ENCODE measurements at places on chromosomes 3 and 15.

GRCh38 chr3:29324180-29324651 is 43.3 kb downstream of the RBMS3 start:
- peak; percentile 81 for DNase-seq

DNA sequence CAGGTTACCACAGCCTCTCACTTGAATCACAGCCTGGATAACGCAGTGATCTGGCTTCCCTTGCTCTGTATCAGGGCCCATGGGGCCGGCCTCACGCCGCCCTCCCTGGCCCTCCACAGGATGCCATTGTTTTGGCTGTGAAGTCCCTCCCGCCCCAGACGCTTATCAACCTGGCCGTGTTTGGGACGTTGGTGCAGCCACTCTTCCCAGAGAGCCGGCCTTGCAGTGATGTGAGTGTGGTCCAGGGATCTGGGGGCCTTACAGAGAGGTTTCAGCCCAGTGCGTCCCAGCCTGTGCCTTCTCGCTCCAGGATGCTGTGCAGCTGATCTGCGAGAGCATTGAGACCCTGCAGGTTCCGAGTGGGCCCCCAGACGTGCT is 6.6 kb downstream of the VWA5B2 start:
- no peak for DNase-seq

- peak; percentile 60 for DNase-seq
These were observed 76.3 kb downstream of the DTWD1 start for GRCh38 chr15:49697121-49697520.

DNA sequence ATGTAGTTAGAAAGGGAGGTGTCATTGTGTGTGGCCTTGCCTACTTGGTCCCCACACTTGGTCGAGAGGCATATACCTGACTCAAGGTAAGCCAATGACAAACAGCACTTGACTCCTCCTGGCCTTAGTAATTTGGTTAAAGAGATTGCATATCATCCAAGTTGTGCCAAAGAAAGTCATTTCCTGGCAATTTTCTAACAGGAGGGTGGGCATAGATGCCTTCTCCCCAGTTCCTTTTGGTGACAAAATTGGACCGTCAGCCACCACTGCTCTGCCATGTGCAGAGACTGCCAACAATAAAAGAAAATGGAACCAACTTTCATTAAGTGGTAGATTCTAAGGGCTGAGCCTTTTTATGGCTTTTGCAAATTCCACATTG is 7.9 kb upstream of the LEKR1 start:
- peak; percentile 14 for DNase-seq

- no peak for DNase-seq
These were observed 6.2 kb upstream of the ATP13A4 start for GRCh38 chr3:193560870-193561269.

DNA sequence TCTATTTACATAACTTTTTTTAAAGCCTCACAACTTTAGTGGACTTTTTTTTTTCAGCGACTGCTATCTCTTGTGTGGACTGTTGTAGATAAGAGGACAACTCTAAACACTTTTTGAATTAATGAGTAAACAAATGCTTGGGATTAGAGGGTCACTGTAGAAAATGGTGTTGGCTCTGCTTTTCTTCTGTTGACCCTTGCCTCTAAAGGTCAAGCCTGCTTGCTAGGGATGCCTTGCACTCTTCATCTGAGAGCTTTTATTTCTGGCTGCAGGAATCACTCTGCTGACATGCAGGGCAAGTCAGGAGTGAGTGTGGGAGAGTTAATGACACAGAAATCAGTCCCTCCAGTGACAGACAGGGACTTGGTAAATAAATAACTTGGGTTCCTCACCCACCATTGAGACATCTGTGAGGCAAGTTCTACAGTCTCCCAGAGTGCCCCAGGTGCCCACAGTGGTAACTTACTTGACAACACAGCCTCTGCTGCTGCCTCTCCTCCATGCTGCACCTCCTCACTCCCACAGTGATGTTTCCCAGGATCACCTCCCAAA is 390.1 kb downstream of the IL20RB start:
- DNase-seq: no peak

GRCh38 chr3:79367066-79367465 is 400.7 kb downstream of the ROBO1 start:
- peak; percentile 77 for DNase-seq

GRCh38 chr3:134807189-134807588 is 12.1 kb downstream of the EPHB1 start:
- DNase-seq: no peak

DNA sequence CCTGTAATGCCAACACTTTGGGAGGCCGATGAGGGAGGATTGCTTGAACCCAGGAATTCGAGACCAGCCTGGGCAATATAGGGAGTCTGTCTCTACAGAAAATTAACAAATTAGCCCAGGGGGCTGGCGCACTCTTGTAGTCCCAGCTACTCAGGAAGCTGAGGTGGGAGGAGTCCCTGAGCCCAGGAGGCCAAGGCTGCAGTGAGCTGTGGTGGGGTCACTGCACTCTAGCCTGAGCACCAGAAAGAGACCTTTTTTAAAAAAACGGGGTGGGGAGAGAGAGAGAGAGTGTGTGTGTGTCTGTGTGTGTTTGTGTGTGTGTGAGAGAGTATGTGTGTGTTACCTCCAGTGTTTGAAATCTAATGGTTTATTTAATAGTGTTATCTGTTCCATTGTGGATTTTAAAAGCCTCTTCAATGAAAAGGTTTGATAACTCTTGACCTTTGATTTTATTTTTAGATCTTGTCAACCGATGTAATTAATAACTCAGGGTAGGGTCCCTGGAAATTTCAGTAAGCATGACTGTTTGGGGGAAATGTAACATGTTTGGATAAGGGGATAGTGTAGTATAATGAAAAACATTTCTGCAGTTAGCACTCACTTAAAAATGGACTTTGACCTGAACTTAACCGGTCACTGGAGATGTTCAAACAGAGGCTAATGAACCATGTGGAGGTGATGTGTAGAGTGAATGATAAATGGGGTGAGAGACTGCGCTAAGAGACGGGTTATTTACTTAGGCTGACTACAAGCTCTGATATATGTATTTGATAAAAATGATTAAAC is 29.7 kb downstream of the LRCH3 start:
- no peak for DNase-seq

DNA sequence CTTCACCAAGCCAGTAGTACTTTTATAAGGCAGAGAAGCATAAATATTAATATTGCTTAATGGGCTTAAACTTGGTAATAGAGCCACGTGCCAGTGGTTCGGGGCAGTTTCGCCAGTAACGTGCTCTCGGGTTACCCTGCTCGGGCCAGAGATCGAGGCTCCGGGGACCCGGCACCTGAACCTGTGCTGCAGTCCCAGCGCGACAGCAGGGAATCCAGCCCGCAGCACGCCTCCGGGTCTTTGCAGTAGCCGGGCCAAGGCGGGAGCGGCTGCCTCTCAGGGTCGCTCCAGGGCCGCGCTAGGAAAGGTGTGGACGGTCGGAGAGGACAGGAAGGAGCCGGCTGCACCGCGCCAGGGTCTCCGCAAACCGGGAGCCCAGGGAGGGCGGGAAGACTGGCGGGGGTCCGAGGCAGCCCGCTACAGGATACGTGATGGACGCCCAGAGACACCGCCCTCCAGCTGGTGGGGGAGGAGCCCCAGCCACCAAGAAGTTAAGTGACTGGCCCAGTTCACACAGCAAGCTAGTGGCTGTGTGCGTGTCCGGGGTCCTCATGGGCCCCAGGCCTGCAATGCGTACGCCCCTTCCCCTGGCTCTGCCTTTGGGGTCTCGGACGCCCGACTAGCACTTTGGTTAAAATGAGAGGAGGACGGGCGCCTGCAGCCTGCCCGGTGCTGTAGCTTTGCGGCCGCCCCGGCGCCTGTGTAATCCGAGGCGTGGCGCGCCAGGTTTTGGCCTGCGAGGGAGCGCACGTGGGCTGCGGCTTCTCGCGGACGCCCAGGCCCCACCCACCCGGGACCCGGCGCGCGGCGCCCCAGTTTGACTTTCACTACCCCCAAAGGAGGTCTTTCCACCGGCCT is 1.2 kb upstream of the PDE8A start:
- peak; percentile 88 for DNase-seq

- DNase-seq: no peak
These were observed 37.0 kb upstream of the CASR start for GRCh38 chr3:122146466-122146865.

DNA sequence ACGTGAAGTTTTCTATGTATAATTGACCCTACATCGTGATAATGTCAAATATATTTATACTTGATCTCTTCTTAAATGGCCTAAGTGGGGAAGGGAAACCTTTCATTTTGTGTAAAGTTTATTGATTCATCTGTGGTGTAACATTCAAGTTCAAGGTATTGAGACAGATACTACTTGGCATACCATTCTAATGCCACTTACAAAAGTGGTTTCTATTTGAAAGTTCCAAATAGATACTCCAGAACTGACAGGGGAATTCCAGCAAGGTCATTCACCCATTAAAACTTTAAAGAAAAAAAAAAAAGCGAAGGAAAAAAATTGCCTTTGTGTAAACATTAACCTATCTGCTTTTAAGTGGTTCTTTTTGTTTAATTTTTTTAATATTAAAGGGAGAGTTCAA is 45.3 kb upstream of the MAP3K13 start:
- no peak for DNase-seq

- DNase-seq: no peak
These were observed 9.6 kb upstream of the LRRFIP2 start for GRCh38 chr3:37183976-37184375.

- DNase-seq: no peak
These were observed 3.8 kb upstream of the OR4F15 start for GRCh38 chr15:101808201-101808600.

- DNase-seq: peak; percentile 23
These were observed 12.9 kb downstream of the CRABP1 start for GRCh38 chr15:78353093-78353492.

DNA sequence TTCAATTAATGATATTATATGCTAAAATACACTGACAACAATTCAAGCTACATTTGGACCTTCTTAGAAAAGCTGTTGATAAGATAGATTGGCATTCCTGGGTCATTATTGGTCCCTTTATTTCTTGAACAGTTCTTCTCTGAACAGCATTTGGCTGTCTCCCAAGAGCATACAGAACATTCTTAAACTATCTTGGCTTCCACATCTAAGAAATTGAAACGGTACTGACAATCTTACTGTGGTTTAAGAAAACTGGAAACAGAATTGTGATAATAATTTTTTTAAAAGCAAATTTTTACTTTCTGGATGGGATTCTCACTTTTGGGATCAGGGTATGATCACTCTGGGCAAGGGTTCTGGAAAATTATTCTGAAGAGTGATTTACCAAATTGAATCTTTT is 161.7 kb upstream of the ZNF385D start:
- peak; percentile 66 for DNase-seq

DNA sequence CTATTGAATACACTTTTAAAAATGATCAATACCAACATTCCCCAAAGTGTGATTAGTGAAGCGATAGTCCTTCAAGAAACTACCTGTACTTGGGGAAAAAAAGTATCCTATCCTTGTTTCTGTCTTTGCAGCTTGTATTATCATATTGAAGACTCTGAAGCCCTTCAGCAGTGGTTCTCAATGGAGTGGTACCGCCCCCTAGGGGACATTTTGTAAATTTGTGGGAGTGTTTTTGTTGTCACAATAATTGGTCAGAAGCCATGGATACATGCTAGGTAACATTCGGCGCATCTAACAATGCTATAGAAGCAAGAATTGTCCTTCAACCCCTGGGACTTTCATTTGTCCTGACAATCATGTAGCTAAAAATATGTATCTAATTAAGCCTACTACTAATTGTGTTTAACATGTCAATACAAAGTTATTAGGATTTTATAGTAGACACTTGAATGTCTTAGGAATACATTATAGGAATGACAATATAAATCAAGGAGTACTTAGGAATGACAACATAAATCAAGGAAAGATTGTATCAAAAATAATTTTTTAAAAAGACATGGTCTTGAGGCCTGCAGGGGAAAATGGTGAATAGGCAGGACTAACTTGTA is 53.7 kb downstream of the NMD3 start:
- peak; percentile 64 for DNase-seq

DNA sequence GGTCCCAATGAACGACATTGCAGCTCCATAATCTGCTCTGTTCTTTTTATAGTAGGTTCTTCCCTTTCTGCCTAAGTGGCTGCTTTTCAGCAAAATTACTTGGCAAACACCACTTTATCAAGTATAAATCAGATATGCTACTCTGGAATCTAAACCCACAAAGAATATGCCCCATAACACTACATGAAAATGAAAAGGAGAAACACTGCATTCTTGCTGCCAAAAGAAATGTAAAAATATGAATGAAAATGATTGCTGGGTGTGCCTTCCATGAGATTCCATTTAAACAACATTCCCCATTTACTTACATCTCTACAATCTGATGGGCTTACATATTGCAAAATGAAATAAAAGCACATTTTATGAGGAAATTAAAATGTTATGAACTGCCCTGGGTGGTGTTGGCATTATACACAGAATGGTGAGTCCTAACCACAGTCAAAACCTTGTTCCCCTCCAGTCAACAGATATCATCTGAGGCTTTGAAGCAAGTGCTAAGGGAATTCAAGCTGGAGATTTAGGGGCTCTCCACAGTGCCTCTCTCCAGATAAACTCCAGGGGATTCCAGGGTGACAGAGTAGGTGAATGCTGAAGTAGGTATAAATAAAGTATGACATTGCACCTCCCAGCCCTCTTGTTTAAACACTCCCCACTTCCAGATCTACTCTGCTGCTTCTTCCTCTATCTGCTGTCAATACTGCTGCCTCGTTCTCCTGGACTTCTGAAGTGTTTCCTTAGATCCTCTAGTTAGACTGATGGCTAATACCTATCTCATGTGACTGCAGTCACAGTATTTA is 136.5 kb downstream of the RORA start:
- DNase-seq: no peak

DNA sequence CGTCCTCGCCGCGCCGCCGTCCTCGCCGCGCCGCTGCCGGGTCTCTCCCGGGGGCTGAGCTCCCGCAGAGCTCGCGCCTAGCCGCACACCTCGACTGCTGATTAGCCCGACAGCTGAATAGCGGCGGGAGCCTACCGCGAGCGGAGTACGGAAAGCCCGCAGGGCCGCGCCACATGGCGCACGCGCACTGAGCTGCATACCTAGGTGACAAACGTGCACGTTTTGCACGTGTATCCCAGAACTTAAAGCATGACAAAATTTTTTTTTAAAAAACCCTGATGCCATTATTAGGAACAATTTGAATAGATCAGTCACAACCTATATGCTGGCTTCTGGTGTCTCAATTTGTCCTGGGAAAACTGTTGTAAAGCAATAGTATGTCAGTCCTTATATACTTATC is at the start of gene GOLGA8A:
GOLGA8A (minus strand) TSS at position 122 of the 400 bp plus-strand sequence. CDS start 48,117 bp downstream, outside the sequence.
- DNase-seq: peak; percentile 88

Measured in fibroblast of skin of back (primary cell).